ENCODE measurements at places on chromosomes 12 and 14.

GRCh38 chr14:76810953-76811400, 1.7 kb downstream of the ANGEL1 start:
- no peak for DNase-seq

- no peak for DNase-seq
Measured at GRCh38 chr12:79871621-79872020, 63.3 kb downstream of the PPP1R12A start.

- no peak for DNase-seq
Measured at GRCh38 chr14:77076113-77076631, 21.9 kb upstream of the CIPC start.

- DNase-seq, result no peak
Measured at GRCh38 chr12:49655595-49656236, 32.4 kb downstream of the PRPF40B start.
